ENCODE measurements at places on chromosomes 11 and 22. TPM values are rescaled to one million over a fixed set of nuclear protein-coding genes. Genes with fewer than 3 reads are reported as not detected.

DNA sequence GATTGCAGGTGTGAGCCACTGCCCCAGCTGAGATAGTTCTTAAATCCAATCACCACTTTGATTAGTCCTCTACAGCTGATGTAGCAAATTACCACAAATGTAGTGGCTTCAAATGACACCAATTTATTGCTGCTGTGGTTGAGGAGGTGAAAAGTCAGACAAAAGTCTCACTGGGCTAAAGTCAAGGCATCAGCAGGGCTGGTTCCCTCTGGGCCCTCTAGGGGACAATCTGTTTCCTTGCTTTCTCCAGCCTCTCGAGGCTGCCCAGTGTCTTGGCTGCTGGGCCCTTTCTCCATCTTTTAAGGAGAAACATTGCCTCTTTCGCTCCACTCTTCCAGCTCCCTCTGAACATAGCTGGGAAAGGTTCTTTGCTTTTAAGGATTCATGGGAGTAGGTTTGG, 50.5 kb upstream of the SHANK2 start:
- H3K27ac ChIP-seq, result no peak overlapping the region
- peaks cover 22% of the 10 kb centered on the region for H3K4me1 ChIP-seq
- H3K36me3 ChIP-seq, result no peaks in the 10 kb centered on the region
- no peaks in the 10 kb centered on the region for H3K27me3 ChIP-seq
- H3K4me3 ChIP-seq, result no peak overlapping the region
- peak; percentile 20 for DNase-seq

DNA sequence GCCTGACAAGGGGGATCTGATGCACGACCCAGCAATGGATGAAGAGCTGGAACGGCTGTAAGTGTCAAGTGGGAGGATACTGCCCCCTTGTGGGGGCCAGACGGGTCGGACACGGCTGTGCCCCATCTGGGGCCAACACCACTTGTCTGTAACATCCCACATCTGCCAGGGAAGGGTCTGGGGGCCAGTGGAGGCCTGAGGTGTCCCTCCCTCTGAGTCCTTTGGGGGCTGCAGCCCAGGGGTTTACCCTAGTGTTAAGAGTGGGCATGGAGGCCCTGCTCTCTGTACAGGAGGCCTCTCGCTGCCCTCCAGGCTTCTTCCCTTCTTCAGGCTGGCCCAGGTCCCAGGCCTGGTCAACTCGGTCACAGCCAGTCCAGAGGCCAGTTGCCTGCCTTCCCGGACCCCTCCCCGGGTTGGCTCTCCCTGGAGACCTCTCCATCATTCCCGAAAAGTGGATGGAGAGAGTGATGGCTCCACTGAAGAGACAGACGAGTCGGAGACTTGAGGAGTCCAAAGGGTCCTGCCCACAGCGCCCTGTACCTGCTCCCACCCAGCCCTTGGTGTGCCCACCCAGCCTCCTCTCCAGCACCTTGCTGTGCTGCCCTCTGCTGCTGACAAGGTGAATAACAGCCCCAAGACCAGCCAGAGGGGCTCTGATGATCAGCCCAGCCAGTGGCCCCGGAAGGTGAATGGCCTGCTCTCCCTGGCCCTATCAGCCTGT, 15.4 kb downstream of the ARFGAP2 start:
- H3K27me3 ChIP-seq, result no peaks in the 10 kb centered on the region
- DNase-seq, result peak; percentile 82
- no peaks in the 10 kb centered on the region for H3K4me1 ChIP-seq
- no peak overlapping the region for H3K27ac ChIP-seq
- no peak overlapping the region for H3K4me3 ChIP-seq
- H3K36me3 ChIP-seq, result 0 out of 2 replicates have a peak, but pooled peaks cover 2% of the 10 kb centered on the region

DNA sequence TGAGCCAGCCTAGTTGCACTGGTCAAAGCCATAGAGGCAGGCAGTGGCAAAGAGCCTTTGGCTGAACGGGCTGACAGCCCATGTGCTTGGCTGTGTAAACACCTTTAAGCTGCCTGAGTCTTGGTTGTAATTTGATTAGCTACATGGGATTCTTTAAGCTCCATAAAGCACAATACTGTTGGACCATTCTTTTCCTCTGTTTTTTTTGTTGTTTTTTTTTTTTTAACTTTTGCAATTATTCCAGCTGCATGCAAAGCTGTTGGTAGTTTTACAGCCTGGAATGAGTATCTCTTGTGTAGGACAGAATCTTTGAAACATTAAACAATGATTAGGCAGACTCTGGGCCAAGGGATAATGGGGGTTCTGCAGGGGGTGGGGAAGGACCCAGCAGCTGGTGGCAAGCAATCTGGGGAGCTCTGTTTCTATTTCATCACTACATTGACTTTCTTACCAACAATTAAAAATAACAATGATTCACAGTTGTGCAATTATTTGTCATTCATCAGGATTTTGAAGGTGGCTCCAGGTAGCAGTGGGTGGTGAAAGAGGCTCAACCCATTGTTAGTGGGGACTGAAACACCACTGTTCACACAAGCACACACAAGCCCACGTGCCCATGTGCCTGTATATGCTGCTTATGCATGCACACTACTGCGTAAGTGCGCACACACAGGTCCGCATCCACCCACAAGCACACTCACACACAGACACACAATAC, 69.5 kb upstream of the CSNK2A3 start:
- no peak overlapping the region for H3K4me3 ChIP-seq
- no peaks in the 10 kb centered on the region for H3K36me3 ChIP-seq
- no peak overlapping the region for H3K27ac ChIP-seq
- no peaks in the 10 kb centered on the region for H3K27me3 ChIP-seq
- peaks cover 25% of the 10 kb centered on the region for H3K4me1 ChIP-seq
- DNase-seq, result peak; percentile 29

GRCh38 chr11:2825889-2826678, 59.5 kb downstream of the CDKN1C start:
- no peaks in the 10 kb centered on the region for H3K36me3 ChIP-seq
- H3K27me3 ChIP-seq, result no peaks in the 10 kb centered on the region
- peak overlapping the region; percentile 46 for H3K4me3 ChIP-seq
- peaks cover 21% of the 10 kb centered on the region for H3K4me1 ChIP-seq

- DNase-seq, result no peak
- H3K27ac ChIP-seq, result no peak overlapping the region
- no peaks in the 10 kb centered on the region for H3K27me3 ChIP-seq
- peaks cover 6% of the 10 kb centered on the region for H3K4me1 ChIP-seq
Measured at GRCh38 chr11:69509381-69509780, 27.9 kb downstream of the LINC01488 start.

- H3K27me3 ChIP-seq, result no peaks in the 10 kb centered on the region
- H3K4me3 ChIP-seq, result no peak overlapping the region
- H3K4me1 ChIP-seq, result no peaks in the 10 kb centered on the region
- DNase-seq, result no peak
- no peak overlapping the region for H3K27ac ChIP-seq
Measured at GRCh38 chr22:47419239-47419638, 656.8 kb downstream of the TBC1D22A start.

DNA sequence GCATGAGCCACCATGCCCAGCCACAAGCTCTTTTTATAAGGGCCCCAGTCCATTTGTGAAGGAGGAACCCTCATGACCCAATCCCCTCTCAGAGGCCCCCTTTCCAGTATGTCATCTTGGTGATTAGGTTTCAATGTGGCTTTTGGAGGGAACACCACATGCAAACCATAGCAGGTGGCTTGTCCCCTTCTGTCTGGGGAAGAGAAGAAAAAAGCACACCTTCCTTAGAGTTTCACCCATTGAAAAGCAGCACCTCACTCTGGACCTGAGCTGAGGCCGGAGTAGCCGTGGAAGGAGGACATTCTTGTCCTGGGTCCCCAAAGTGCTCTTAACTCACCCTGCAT, 25.4 kb downstream of the NEAT1 start:
- H3K4me1 ChIP-seq, result peaks cover 48% of the 10 kb centered on the region
- H3K27ac ChIP-seq, result peak overlapping the region; percentile 100
- H3K36me3 ChIP-seq, result no peaks in the 10 kb centered on the region
- H3K4me3 ChIP-seq, result no peak overlapping the region
- peak; percentile 49 for DNase-seq
- no peaks in the 10 kb centered on the region for H3K27me3 ChIP-seq

DNA sequence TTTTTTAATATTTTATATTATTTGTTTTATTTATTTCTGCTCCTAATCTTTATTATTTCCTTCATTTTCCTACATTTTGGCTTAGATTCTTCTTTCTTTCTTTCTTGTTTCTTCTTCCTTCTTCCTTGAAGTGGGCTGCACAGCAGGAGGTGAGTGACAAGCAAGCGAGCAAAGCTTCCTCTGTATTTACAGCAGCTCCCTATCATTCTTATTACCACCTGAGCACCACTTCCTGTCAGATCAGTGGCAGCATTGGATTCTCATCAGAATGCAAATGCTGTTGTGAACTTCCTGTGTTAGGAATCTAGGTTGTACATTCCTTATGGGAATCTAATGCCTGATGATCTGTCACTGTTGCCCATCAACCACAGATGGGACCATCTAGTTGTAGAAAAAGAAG, 784.9 kb upstream of the LUZP2 start:
- H3K27me3 ChIP-seq, result no peaks in the 10 kb centered on the region
- DNase-seq, result no peak
- no peak overlapping the region for H3K27ac ChIP-seq

DNA sequence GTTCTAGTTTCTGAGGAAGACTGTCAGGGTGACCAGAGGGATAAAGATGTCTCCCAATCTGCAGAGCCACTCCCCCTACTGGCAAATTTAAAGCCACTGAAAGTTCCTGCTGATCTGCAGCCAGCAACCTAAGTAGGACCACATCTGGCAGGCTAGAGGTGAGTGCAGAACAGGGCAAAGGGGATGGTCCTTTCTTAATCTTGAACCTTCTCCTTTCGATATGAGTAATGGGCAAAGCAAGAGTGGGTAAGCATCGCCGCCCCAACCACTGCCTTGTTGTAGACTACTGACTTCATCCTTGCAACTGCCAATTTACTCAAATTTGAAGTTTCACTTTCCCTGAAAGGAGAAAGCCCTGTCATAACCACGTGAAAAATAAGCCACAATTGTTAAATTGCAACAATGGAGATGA, 30.7 kb downstream of the SCUBE2 start:
- no peaks in the 10 kb centered on the region for H3K36me3 ChIP-seq
- H3K27me3 ChIP-seq, result no peaks in the 10 kb centered on the region
- H3K27ac ChIP-seq, result no peak overlapping the region
- no peak overlapping the region for H3K4me3 ChIP-seq

The RTCB gene
- 96.7 TPM for total RNA-seq

The GLB1L2 gene
- not detected for total RNA-seq

The MYEOV gene
- 0.63 TPM for total RNA-seq

The RFPL2 gene
- total RNA-seq, result not detected

Measured in GM23248 (cell line).